ENCODE measurements at places on chromosomes 13 and 19. TPM values are rescaled to one million over a fixed set of nuclear protein-coding genes. Genes with fewer than 3 reads are reported as not detected.

TNNI3 gene
- total RNA-seq: 13.4 TPM

NOP53 gene
- 263 TPM for total RNA-seq

PODNL1 gene
- total RNA-seq: 1.7 TPM

LILRA5 gene
- total RNA-seq: not detected

SYNE4 gene
- 0.24 TPM for total RNA-seq

PBX4 gene
- total RNA-seq: 1.7 TPM

SIGLEC10 gene
- total RNA-seq: not detected

KLK2 gene
- not detected for total RNA-seq

CGB3 gene
- not detected for total RNA-seq

ERICH4 gene
- total RNA-seq: not detected

ZNF580 gene
- 53.1 TPM for total RNA-seq
